ENCODE measurements at places on chromosomes 11 and 22.

- DNase-seq, result no peak
These were observed 17.2 kb downstream of the SLC5A4 start for GRCh38 chr22:32237906-32238305.

DNA sequence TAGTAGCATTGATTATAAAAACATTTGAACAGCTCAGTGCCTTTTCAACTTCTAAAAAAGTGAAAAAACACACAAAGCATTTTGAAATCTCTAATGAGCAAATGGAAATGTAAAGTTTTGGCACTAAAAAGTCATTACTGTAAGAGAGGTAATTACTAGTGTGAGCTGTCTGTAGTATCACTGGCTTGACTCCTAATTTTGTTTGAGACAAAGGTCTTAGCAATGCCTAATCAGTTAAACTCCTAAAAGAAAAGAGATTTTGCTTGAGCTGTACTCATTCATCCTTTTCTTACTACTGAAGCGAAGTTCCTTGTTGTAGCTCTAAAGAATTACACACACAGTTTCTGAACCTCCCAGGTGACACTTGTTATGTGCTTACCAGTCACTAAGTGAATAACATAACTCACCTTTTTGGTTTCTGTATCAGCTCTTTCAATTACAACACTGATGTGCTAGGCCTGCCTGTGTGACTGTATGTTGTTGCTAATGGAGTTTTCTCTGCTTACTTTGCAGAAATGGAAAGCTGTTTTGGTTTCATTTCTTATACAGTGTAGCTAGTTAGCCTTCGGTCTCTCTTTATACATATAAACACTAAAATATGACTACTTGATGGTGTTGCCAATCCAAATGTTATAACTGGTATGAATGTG lies 924.4 kb upstream of the TENM4 start:
- DNase-seq, result no peak

GRCh38 chr11:102580185-102580951 lies 44.8 kb downstream of the MMP20 start:
- no peak for DNase-seq

GRCh38 chr11:12950670-12951069 lies 58.4 kb upstream of the RASSF10 start:
- DNase-seq, result no peak

DNA sequence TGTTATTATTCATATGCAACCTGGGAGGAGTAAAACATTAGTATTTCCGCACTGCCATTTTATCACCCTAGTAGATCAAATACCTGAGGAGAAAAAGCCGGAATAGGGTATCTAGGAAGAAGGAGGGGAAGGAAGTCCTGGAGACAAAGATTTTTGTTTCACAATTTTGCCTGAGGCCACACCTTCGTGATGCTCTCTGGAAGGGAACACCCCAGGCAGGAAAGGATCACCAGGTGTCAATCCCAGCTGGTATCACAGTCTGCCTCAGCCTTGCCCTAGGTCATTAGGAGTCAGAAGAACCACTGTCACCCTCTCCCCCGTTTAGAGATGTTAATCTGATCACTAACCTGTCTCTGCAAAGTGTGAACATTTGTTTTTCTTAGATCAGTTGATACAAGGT lies 35.4 kb upstream of the IGSF9B start:
- DNase-seq, result no peak

DNA sequence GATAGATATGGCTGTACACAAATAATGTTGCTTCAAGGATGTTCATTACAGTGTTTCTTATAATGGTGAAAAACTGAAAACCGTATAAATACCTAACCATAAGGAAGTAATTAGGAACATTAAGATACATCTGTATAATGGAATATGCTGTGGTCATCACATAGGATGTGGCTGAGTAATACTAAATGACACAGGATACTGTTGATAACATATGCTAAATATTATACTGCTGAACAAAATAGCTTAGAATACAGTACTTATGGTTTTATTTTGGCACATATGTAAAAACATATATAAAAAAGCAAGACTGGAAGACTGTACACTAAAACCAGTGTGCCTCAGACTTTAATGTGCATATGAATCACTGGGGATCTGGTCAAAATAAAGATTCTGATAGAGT lies 43.8 kb downstream of the FBXO7 start:
- no peak for DNase-seq

DNA sequence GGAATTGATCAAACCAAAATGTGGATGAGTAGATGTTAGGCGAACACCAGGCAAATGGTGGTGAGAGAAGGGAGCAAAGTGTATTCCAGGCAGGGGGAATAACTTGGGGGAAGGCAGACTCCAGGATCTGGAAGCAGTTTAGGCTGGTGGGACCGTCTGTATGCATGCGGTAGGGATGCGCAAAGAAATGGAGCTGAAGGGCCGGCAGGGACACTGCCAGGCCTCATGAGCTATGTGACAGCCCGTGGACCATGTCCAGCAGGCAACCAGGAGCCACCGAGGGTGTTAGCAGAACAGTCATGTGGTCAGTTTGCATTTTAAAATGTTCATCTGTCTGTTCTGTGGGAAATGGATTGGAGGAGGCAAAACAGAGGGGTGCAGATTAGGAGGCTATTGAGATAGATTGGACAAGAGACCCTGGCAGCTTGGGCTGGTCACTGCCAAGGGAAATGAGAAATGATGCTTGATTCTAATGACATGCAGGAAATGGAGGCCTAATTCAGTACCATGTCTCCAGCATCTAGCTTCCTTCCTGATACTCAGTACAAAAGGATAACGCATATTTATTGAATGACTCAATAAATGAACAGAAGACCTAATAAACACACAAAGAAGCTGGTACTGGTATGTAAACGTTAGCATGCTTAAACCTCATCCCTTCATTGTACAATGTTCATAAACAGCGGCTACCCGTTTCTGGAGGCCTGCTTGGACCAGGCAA lies 412.4 kb downstream of the BUD13 start:
- no peak for DNase-seq

- DNase-seq, result peak; percentile 93
These were observed 5.9 kb downstream of the CENPM start for GRCh38 chr22:41940832-41941765.

- DNase-seq, result no peak
These were observed 35.2 kb upstream of the CSNK1E start for GRCh38 chr22:38352436-38352835.

GRCh38 chr11:116534270-116534975 lies 238.4 kb downstream of the BUD13 start:
- no peak for DNase-seq

DNA sequence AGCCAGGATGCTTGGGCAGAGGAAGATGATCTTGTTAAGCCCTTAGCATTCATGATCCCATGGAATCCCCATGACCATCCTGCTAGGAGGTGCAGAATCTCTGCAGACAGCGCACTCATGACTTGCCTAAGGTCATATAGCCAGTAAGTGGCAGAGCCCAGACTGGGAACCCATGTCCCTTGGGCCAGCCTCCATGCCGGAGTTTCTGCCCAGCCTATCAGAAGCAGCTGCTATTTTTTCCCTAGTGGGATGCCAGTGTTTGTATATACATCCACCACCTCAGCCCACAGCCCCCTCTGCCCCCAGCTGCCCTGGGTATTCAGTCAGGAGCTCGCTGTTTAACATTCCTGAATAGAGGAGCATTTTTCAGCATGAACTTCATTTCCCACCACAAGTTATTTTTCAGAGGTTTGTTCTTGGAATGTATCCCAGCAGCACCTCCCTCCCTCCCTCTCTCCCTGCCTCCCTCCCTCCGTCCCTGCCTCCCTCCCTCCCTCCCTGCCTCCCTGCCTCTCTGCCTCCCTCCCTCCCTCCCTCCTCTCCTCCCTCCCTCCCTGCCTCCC lies 34.4 kb upstream of the SUSD2 start:
- DNase-seq, result no peak

DNA sequence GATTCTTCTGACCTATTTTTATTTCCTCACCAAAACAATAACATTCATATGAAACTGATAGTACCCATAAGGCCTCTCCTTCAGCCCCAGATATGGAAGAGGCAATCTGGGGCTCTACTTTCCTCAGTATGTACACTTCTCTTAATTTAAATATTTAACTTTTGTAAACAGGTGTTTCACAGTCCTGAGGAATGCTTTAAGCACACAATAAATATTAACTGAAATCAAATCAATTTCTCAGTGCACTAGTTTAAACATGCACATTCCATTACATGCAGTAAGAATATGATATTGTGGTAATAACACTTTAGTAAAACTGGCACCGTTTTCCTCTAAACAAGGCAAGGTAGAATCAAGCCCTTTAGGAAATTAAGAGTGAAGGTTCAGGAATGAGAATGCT lies 28.9 kb downstream of the APIP start:
- DNase-seq, result no peak

GRCh38 chr22:28373831-28374230 lies 305.8 kb downstream of the TTC28 start:
- DNase-seq, result no peak

DNA sequence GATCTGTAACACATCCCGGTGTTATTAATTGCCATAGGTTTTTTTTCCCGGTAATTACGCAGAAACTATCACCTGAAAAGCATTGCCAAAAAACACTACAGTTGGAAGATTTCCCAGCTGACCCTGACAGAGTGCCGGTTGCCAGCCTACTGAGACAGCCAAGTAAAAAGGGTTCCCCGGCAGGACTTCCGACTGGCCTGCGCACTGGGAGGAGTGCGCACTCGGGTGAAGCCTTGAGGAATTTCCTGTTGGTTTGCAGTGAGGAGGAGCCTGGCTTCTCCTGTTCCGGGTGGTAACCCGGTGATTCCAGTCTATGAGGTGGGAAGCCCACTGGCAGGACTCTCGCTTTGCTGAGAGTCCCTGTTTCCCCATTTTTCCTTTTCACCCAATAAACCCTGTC lies 52.1 kb downstream of the CNTF start:
- no peak for DNase-seq

DNA sequence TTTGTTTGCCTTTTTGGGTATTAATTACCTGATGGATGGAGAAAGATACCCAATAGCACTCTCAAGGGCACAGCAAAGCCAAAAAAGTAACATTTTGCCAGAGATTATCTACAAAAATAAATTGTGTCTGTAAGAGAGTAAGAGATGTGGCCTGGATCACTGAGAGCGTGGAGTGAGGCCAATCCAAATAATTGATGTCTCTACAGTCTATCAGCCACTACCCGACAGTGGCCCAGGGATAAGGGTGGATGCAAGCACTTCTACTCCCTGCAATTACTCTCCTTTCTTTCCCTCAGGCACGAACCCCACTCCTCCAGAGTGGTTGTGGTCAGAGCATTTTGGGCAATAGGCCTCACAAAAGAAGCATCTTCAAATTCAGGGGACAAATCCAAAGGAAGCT lies 92.3 kb upstream of the ZC3H12C start:
- DNase-seq, result no peak

DNA sequence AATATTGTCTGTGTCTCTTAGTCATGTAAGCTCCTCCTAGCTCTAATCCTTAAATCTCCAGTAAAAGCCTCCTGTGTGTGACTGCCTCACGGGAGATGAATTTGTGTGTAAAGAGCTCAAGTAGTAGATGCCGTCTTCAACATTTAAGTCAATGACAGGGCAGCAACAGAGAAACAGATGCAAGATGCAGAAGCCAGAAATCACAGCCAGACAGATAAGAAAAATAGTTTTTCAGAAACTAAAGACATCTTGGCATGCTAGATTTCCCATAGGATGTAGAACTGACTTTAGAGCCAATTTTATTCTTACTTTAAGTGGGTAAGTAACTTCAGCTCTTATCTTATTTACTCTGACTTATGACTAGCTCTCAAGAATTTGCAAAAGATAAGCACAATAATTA lies 652.8 kb downstream of the KCNA4 start:
- no peak for DNase-seq

DNA sequence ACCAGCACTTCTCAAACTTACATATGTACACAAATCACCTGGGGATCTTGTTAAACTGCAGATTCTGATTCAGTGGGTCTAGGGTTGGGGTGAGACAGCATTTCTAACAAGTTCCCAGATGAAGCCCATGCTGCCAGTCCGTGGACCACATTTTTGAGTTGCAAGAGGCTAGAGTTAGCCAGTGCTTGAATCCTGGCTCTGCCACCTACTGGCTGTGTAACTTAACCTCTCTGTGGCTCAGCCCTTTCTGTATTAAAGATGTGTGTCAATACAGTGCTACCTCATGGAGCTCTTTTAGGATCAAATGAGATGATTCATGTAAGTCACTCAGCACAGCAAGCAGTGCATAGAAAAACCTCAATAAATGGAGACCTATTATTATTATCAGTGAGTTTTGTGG lies 90.2 kb upstream of the ISX start:
- DNase-seq, result no peak

DNA sequence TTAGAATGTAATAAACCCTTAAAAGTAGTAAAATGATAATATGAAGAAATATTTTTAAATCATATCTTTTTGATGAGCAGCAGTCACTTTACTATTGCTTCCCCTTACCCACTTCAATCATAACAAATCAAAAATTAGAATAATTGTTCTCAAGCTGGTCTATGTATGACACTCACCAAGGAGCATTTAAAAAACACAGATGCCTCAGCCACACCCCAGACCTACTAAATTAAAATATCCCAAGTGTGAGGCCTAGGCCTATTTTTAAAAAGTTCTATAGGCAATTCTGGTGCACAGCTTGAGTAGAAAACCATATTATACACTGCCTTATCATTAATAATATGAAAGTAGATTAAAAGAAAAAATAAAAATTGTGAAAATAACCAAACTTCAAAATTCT lies 15.2 kb downstream of the KIF18A start:
- no peak for DNase-seq

DNA sequence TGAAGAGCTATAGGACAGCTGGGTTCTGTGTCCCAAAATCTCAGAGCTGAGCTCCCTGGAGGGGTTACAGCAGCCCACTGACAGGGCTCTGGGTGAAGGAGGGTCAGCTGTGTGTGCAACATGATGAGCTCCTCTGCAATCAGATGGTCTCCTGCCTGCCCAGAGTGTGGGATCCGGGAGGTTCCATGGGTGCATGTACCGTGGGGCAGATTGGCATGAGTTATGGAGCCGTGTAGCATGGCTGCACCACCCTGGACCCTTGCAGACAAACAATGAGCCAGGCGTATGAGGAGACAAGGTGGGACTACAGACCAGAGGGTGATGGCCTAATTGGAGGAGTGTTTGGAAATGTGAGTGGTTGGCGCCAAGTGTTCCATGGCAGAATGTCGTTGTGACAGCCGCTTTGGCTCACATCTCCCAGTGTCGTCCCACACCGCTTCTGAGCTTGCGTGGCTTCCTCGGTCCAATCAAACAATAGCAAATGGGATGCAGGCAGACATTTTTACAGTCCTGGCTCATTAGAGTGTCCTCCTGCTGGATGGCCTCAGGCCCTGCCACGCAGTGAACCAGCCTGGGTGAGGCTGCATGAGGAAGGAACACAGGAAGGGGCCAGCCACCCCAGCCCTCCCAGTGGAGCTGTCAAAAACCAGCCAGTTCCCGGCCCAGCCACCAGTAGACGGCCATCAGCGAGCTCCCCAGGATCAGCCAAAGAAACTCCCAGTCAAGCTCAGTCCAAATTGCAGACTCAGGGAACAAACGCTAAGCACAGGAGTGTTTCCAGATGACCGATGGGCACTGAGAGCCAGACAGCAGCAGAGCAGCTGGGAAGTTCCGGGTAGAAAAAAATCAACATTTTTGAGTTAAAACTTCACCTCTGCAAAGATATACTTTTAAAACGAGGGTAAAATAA lies 1066.9 kb downstream of the BRD1 start:
- DNase-seq, result no peak
